ENCODE measurements at places on chromosomes 7 and 10.

DNA sequence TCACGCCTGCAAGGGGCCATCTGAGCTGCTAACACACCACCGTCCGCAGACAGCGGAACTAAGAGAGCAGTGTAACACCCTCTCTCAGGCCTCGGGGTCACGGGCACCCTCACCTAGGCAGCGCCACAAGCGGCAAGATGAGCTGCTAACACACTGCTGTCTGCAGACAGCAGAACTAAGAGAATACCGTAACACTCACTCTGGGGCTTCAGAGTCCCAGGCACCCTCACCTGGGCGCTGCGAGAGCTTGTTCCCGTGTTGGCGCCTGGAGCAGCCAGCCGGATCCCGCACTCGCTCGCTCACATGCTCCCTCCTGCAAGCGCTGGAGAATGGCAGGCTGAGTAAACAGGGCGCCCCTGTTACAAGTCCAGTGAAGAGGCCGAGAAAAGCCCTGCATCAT is 160.2 kb downstream of the SRPK2 start:
- no peak for DNase-seq

DNA sequence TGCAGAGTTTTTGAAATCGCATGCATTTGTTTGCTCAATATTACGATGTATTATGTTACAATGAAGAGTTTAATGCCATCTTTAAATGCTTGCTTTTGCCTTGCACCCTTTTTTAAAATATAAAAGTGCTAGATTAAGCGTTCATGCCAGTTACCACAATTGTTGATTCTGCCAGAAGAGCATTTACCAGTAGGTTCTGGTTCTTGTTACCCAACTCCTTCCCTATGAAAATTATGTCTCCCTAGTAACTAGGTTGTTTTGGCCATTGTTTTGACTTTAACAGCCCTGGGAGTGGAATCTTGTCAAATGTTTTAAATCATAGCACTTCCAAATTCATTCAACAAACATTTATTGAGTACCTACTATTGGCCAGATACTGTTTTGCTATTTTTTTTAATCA is 32.8 kb upstream of the CDK14 start:
- DNase-seq = no peak

GRCh38 chr10:75294866-75295701 is 59.3 kb upstream of the COMTD1 start:
- DNase-seq = no peak

DNA sequence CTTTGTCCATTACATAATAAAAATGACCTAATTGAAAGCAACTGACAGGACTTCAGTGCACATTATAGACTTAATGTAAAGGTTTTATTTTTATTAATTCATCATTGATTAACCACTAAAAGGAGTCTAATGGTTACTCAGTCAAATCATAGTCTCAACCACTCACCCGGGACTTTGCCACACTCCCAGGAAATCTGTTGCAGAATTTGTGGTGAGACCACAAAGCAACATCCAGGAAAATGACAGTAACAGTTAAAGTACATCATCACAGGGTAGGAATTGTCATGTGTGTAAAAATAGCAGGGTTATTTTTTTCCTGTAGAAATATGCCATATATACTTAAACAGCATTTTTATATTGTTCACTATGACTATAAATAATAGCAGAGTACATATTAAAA is 6.3 kb upstream of the HGF start:
- no peak for DNase-seq

- no peak for DNase-seq
Measured at GRCh38 chr7:25559581-25560367, 331.5 kb upstream of the NPVF start.

DNA sequence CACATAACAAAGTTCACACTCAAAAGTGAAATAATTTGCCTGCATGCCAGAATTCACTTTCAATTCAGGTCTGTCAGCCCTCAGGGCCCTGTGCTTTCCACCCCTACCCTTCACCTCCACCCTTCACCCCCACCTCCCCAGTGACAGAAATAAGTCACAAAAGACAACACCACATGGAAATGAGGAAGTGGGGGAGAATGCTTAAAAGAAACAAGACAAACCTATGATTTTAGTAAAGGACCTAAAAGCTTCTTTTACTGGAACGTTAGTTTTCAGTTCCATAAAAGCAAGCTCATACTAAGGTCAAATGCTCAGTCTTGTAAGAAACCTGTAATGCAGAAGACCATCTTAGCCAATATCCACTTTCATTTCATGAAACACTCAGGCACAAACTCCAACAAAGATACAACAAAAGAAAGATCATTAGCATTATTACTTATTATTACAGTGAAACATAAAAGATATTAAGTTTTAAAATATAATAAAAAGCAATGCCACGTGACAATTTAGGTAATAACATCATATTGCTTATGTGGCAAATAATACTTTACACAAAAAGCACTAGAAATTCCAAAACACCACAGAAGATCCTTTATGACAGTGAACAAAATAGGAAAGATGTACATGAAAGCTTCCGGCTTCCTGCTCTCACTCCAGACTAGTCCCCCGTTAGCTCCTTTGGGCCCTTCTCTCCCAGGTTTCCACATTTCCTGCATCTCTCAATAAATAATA is 112.1 kb downstream of the LMBR1 start:
- DNase-seq = no peak

DNA sequence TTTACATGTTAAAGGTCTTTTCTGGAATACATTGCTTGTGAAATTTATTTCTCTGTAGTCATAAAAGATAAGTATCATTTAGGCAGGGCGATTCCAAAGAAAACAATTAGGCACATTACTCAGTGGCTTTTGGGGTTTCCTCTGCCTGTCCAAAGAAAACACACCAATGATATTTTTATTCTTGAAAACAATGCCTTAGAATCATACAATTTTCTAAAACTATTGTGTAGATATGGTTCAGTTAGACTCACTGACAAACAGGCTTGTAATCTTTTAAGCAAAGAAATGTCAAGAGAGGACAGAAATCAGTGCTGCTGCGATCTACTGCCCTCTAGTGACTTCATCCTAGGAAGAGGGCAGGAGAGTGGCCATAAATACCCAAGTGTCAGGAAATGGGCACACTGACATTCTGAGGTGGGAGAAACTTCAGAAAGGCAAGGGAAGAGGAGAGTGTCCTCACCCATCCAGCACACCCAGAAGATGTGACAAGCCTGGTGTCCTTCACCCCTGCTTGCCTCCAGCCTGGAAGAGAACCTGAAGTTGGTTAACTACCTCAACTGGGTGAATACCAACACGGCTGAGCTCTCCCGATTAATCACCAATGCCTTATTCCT is 120.5 kb downstream of the GALNT11 start:
- no peak for DNase-seq

DNA sequence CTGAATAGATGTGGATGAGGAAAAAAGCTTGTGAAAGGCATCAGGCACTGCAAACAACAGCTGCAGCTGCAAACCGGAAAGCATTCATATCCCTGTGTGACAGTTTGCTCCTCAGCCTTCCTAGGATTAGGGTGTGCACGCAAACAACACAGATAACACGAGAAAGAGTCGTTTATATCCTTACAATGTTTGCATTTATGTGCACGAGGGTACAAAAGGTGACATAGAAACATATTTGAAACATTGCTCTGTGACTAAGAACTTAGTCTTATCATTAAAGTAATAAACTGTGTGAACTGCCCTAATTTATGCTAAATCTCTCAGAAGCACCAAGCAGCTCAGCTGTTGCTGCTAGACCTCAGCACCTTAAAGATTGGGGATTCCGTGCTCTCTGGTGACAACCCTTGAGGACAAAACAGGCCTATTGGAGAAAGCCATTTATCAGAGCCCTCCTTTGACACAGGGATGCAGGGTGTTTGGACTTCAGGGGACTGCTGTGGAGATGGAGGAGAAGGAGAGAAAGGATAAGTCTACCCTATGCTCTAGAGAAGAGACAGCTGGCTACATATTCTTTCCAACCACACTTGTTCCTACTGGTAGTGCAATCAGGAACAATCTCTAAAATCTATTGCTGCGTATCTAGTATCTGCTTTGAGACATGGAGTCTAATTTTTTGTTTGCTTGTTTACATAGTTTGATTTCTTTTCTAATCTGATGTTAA is 176.2 kb downstream of the GNAT3 start:
- DNase-seq = no peak

- DNase-seq = no peak
Measured at GRCh38 chr7:151381348-151382078, 28.3 kb downstream of the WDR86 start.

GRCh38 chr7:112173568-112173905 is 32.7 kb downstream of the DOCK4 start:
- DNase-seq = no peak

GRCh38 chr7:28002638-28003037 is 178.0 kb downstream of the JAZF1 start:
- no peak for DNase-seq

DNA sequence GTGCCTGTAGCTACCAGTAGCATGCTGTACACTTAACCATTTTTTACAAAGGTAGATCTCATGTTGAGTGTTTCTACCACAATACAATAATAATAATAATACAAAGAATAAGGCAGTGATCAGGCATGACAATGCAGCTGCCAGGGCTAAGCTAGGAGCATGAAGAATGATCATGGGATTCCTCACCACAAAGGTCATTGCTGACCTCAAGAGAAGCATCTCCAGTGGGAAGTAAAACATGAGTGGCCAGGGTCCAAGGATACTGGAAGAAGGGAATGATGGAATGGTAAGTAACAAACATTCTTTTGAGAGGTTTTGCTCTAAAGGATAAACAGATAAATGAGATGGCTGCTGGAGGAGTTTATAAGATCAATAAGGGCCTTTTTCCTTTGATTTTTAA is 591.1 kb downstream of the TNS3 start:
- no peak for DNase-seq

- DNase-seq = no peak
Measured at GRCh38 chr10:99661377-99661763, 2.1 kb downstream of the ENTPD7 start.

GRCh38 chr7:47354071-47354470 is 227.8 kb downstream of the TNS3 start:
- DNase-seq = no peak

DNA sequence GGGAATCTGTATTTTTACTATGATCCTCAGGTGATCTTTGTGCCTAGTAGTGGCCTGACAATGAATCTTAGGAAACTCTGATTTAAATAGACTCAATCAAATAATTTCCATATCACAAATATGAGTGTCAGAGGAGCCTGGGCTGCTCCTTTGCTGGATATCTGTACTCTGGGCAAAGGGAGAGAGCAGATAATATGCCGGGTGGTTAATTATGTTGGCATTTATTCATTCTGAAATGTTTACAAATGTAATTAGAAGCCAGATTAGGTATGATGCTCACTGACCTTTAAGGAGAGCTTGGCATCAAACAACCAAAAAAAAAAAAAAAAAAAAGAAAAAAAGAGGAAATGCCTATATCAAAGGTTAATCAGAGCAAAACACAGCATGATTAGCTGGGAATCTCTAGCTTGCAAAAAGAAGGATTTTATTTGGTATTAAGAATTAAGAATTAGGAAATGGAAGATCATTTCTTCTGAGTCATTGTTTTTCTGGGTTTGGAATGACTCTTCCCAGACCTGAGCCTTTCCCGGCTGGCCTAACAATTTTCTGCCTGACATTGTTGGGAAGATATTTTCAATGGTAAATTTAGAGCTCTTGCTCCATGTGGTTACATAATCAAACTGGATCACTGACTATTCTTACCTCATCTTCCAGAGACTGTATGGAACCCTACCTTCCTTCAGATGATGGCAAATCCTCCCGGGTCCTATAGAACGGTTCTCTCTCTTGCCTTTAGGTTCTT is 365.3 kb downstream of the REEP3 start:
- no peak for DNase-seq

- no peak for DNase-seq
Measured at GRCh38 chr7:77330169-77330882, 85.8 kb downstream of the GSAP start.

DNA sequence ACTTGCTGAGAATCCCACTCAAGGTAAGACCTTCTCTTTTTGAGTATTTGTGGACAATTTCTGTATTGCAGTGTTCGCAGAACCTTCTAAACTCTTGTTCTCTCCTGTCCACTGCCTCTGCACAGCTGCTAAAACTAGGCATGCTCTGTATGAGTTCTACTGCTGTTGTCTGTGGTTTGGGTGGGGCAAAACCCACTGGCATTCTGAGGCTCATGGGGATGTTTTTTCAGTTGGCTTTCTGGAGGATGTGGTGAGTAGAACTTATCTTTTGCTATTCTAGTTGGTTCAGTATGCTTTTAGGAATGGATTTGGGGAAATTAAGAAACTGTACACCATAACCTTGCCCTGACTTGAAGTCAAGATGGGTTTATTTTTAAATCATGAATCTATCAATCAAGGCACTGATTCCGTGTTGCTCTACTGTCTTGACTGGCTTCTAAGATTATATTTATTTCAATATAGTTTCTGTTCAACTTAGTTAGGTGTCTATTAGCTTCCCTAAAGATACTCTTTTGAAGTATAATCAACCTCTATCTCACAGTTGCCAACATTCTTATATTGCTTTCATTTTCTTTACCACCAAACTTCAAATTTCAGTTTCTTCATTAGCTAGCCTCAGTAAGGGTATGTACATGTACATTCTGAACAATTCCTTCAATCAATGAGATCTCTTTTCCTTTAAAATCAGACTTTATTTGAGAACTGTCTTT is 25.0 kb upstream of the C1GALT1 start:
- DNase-seq = no peak

All from cortex of kidney (tissue), 1 donor.